Activated T-cell treated with anti-CD3 and anti-CD28 coated beads for 24 hours (primary cell): ENCODE measurements at places on chromosomes 13 and 19.

DNA sequence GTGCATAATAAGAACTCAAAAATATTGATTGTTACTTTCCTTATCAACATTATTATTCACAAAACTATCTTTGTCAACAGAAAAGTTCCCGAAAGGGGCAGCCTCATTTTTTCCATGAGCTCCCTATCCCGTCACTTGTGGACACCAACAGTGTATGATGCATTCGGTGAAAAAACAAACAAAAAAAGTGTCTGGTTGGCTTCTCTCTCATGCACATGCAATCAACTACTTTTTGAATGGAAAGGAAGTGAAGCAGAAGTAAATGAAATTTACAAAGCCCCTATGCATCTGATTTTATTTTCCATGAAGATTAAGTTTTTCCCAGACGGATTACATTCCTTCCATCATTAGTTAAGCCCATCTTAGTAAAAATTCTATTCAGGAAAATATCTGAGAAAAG is 526.9 kb downstream of the RFC3 start:
- DNase-seq: no peak

DNA sequence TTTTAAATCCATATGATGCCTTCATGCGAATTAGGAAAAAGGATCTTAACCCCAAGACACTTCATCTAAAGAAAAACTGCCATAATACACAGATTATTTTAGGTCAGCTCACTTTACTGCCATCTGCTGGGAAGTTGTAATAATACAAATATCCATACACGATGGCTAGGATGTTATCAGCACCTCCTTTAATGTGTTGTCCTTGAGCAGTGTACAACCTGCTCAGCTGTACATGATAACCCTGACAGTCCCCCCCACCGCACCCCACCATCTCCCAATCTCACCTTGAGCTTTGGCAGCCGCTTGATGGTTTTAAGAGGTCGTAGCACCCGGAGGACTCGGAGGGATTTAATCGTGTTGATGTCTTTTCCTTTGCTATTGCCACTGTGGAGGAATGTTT is 112.2 kb downstream of the IER2 start:
- no peak for DNase-seq

- DNase-seq: no peak
Measured at GRCh38 chr19:15330801-15331418, 1.4 kb downstream of the BRD4 start.

DNA sequence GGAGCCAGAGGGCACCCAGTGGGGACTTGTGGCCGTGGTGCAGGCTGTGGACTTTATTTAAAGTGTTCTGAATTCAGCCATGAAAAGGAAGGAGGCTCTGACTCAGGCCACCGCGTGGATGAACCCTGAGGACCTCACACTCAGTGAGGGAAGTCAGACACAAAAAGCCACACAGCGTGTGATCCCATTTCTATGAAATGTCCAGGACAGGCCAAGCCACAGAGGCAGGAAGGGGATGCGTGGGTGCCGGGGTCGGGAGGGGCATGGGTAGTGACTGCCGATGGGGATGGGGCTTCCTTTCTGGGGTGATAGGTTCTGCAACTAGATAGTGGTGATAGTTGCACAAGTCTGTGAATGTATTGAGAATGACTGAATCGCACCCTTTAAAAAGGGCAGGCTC is 8.7 kb upstream of the ZBTB7A start:
- DNase-seq: no peak

GRCh38 chr13:110116072-110116487 is 190.9 kb downstream of the COL4A1 start:
- DNase-seq: peak; percentile 23

- DNase-seq: no peak
Measured at GRCh38 chr19:50384685-50385535, 763 bp downstream of the POLD1 start.

DNA sequence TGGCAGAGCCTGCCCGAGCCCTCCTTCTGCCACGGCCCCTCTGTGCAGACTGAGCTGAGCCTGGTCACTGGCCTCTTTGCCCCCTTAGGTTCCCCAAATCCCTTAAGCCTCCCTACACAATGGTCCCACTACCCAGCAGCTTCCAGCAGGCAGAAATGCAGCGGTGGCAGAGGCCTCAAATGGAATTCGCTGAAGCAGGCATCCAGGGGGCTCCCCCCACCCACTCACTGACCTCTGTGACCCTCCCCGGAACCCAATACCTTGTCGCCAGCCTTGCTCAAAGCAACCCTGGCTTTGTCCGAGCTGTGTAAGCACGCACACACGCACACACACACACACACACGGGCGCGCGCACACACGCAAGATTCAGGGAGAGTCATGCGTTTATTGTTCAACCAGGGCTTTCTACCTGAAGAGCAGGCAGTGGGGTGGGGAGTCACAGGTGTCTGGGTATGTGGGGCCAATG is at the start of gene LIM2:
Gene LIM2 (minus strand): TSS at position 51 of the 466 bp plus-strand sequence. CDS start 531 bp downstream, outside the sequence.
- DNase-seq: no peak

DNA sequence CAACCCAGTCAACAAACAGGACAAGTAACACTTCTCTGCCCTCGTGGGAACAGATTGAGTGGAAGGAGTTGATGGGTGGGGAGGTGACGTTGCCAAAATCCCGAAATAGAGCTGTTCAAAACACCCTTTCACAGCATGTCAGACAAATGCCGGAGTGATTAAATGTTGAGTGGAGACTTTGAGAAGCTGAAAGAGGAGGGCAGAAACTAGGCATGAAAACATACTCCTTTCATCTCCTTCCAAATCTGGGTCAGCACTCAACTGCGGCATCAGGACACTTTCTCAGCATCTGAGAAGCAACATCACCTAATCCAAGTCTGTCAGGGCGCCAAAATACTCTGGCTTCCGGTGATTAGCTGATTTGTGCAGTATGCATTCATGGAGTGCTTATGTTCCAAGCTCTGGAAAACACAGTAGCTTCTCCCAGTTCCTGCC is 51.5 kb upstream of the MRI1 start:
- no peak for DNase-seq

DNA sequence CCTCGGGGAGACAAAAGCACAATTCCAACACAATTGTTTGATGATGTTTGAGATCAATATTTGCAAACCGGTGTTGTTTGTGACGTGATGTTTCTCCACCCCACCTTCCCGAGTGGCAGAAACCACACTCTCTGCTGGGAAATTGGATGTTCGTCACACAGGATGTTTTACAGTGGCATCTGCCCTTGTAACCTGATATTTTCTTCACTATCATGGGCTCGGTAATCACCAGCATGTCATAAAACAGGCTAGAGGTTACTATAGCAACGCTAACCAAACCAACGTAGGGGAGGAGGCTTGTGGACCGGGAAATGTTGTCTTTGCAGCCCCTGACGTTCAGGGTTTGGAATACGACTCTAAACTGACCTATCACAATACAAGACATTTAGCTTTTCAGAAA is 454.5 kb downstream of the IRS2 start:
- no peak for DNase-seq

DNA sequence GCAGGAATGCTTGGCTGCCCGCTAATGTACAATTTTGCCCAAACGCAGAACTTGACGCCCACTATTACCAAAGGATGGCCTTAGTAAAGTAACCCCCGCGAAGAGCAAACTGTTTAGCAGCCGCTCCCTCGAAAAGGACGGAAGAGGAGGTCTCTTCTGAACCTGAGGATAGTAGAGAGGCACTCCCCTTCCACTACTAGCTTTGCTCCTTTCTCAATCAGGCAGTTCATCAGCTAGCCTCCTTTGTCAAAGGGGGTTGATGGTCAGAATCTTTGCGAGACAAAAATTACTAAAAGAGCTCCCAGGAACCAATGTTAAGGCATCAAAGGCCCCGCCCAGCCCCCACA is 534 bp downstream of the CAB39L start:
- peak; percentile 1 for DNase-seq

- no peak for DNase-seq
Measured at GRCh38 chr19:55336101-55336500, 3.6 kb upstream of the KMT5C start.

GRCh38 chr13:28239374-28239773 is 101.0 kb downstream of the PAN3 start:
- no peak for DNase-seq

GRCh38 chr19:5341448-5341820 is 822 bp upstream of the PTPRS start:
- no peak for DNase-seq

- DNase-seq: no peak
Measured at GRCh38 chr19:1206150-1206863, 729 bp downstream of the STK11 start.
